Stimulated activated CD8-positive, alpha-beta memory T cell treated with anti-CD3 and anti-CD28 coated beads, Interleukin-7, amount 100 ng/mL, for 48 hours (primary cell): ENCODE measurements at places on chromosomes 11 and 22.

- DNase-seq: no peak
Measured at GRCh38 chr22:33715237-33715985, 204.9 kb downstream of the LARGE1 start.

DNA sequence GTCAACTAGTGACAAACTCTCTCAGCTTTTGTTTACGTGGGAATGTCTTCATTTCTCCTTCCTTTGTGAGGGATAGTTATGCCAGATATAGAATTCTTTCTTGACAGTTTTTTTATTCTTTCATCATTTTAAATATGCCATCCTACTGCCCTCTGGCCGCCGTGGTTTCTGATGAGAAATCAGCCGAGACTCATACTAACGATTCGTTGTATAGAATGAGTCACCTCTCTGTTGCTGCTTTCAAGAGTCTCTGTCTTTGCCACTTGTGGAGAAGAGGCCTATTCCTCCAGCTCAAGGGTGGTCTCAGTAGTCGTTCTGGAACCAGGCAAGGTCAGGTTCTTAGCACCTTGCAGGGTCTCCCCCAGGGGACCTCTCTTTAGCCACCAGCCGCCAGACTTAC is 8.0 kb downstream of the MYO7A start:
- peak; percentile 38 for DNase-seq

DNA sequence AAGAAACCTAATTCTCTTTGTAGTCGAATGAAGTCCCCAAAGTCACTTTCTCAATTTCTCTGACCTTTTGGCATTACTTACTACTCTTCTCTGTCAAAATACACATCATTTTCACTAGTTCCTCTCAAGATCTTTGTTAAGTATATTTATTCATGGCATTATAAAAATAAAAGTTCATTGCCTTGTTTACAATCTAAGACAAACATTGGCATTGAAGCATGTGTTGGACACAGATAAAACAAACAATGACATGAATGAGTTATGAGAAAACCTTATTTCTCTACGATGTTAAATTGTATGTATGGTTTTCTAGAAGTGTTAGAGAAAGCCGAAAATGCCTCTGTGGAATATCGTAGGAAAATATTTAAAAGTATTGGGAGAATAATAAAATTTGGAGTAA is 8.6 kb upstream of the OR51G1 start:
- DNase-seq: no peak

- DNase-seq: no peak
Measured at GRCh38 chr11:14687456-14687855, 43.9 kb downstream of the PDE3B start.

DNA sequence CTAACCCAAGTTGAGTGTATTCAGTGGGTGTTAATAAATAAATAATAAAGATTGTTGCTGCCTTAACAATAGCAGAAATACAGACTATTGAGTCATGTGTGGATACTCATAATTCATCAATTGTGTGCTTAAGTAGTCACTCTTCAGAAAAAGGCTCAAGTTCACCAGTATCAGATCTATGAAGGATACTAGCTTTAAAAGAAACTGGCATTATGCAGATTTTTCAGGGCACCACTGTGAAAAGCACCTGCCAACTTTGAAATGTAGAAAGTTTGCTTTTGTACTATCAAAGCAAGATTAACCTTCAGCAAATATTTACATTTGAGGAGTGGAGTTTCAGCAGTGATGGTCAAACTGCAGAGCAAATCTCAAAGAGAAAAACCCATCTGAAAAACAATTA is 20.1 kb upstream of the SYTL2 start:
- no peak for DNase-seq
